ENCODE measurements at places on chromosomes 2 and 18.

GRCh38 chr2:143680885-143681405 lies 551.7 kb downstream of the ARHGAP15 start:
- no peak for DNase-seq

DNA sequence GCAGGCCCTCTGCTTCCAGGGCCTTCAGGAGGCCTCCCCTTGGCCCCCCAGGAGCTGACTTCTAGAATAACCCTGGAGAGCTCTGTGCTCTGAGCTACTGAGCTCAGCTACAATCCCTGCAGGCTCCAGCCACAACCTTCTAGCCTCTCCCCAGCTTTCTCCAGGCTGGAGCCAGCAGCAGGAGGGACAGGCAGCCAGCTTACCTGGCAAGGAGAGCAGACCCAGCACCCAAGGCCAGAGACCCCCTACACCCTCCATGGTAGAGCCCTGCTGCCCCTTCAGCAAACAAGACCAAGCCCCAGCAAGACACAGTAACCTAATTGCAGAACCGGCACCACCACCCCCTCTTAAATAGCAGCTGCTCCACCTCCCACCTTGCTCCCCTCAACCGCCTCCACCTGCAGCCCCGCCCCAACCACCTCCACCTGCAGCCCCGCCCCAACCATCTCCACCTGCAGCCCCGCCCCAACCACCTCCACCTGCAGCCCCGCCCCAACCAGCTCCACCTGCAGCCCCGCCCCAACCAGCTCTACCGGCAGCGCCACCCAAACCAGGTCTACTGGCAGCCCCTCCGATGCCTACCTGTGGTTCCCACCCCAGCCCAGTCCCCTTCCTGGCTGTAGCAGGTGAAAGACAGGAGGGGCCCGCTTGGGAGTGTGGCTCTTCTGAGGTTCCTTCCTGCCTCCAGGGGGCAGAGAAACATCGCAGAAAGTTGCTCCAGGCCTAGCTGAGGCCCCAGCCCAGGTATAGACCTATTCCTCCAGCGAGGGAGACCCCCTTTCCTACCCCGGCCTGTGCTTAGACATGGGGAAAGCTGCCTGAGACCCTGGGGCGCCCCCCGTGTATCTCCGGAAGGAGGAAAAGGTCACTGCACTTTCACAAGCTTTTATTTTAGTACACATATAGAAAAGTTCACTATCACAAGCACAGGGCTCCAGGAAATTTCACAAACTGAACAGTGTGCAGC lies at the start of gene ASTL:
Gene ASTL, minus strand, starts transcription at position 324 of the 967 bp plus-strand sequence. Its CDS starts 66 bp downstream, at position 258.
- peak; percentile 61 for DNase-seq

DNA sequence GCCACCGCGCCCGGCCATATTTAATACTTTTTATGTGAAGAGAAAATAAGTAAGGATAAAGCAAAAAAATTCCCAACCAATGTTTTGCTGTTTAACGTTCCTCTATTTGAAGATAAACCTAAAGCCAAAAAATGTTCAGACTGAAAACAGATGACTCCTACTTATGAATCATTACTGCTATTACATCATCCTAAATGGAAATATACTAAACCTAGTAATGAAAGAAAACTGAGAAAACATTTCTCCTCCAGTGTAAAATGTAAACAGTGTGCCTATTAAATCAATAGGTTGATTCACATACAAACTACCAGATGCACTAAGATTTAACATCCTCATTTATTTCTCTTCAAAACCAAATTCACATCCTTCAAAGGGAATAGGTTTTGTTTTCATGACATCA lies 43.5 kb downstream of the CWC22 start:
- DNase-seq = no peak

- no peak for DNase-seq
These were observed 181.5 kb downstream of the TCF4 start for GRCh38 chr18:55406451-55406991.

DNA sequence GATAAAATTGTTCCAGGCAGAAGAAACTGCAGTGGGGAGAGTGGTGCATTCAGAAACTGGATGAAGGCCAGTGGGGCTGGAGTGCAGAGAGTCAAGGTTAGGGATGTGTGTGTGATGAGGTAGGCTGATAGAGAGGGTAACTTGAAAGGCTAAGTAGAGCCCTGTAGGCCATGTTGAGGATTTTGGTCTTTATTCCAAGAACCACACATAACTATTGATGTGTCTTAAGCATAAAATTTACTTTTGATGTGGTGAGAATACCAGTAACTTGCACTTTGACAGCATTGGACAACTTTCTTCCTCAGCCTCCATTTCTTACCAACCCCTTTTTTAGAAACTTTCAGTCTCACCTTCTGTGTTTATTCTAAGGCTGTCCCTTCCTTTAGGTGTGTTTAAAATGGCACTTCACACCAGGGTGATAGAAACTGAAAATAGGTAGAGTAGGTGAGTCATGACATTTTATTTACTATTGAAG lies 22.6 kb downstream of the MTX2 start:
- DNase-seq = no peak

GRCh38 chr2:220433131-220433530 lies 805.7 kb downstream of the SLC4A3 start:
- DNase-seq = no peak

- DNase-seq = no peak
These were observed 64.2 kb downstream of the VRK2 start for GRCh38 chr2:58110765-58111164.

DNA sequence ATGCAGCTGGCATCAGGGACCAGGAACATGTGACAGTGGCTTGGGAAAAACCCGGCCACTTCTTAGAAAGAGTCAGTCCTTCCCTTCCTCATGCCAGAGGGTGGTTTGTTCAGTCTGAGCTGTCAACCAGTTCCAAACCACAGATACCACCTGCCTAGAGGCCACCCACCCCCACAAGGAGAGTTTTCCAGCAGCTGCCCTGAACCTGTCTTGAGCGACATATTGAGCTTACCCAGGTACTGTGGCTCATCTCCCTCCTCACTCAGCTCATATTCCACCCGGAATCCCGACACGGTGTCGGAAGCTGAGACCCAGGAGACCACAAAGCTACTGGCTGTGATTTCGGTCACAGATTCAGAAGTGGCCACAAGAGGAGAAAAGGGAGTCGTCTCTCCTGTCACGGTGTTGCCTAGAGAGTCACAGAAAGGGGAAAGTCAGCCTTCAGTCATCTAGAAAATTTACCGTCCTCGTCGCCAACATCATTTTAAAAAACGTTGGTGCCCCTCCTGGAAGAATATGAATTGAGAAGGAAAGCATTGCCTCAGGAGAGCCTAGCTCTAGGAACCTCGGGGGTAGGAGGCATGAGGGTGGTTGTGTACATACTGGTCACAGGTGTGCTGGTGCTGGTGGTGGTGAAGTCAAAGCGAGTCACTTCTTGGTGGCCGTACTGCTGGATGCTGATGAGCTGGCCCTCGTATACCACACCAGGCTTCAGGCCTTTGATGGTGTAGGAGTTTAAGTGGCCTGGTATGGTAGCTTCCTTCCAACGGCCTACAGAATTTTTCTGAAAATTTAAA lies 26.3 kb downstream of the FN1 start:
- DNase-seq = no peak

- no peak for DNase-seq
These were observed 44.7 kb downstream of the PID1 start for GRCh38 chr2:229226382-229226781.

DNA sequence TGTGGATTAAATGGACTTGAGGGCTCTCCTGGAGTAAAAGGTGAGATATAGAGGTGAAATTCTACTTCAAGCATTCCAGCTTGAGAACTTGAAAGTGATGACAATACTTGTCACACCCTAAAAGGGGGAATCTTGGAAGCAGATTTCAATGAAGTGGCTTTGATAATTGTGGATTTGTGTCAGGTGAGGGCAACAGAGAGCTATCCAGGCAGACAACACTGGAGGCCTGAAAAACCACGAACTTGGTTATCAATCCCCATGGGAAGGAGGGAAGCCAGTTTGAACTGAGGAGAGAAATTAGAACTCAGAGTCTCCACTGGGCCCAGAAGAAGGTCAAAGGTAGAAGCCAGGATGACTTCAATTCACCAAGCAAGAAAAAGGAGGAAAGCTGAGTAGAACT lies 263.9 kb downstream of the FIGN start:
- no peak for DNase-seq

DNA sequence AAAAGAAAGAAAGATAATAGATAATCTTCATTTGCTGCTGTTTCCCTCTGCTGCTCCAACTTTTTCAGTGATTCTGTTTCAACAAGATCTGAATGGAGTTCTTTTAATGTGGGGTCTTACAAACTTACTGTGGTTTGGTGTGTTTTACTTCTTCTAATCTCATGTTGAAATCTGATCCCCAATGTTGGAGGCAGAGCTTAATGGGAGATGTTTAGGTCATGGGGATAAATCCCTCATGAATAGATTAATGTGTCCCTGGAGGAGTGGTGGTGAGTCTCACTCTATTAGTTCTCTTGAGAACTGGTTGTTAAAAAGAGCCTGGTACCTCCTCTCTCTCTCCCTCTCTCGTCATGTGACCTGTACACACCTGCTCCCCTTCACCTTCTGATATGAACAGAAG lies 442.4 kb downstream of the EPHA4 start:
- no peak for DNase-seq

- DNase-seq = no peak
These were observed 4.3 kb downstream of the ATP6V1B1 start for GRCh38 chr2:70939839-70940580.

DNA sequence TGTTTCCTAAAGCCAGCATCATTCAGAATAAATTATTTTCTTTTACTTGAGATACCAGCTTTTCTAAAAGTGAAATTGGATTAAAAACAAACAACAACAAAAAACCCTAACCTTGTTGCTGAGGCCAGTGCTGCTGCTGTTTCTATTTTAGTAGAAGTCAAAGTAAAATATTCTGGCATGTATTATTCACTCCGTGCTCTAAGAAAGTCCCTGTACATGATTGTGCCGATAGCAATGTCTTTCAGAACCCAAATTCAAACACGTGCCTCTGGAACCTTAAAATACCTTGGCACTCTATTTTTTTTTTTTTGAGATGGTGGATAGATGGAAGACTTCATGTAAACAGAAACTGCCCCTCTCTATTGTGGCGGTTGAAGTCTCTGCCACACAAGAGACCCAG lies 43.7 kb downstream of the TANC1 start:
- DNase-seq = no peak

- no peak for DNase-seq
These were observed 15.4 kb downstream of the IL1B start for GRCh38 chr2:112821142-112821541.

DNA sequence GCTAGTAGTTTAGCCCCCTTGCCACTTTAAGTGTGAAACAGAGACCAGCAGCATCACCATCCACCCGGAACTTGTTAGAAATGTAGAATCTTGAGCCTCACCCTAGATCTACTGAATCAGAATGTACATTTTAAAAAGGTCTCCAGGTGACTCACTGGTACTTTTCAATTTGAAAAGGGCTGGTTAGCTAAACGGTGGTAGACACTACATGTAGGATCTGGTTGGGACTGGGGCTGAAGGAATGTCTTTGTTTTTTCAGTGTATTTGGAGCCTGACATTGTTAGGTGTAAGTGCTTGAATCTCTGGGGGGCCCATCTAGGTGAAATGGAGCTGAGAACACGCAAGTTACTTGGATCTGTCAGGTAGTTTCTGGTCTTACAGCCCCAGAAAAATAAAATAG lies 44.0 kb upstream of the XPO1 start:
- DNase-seq = no peak

DNA sequence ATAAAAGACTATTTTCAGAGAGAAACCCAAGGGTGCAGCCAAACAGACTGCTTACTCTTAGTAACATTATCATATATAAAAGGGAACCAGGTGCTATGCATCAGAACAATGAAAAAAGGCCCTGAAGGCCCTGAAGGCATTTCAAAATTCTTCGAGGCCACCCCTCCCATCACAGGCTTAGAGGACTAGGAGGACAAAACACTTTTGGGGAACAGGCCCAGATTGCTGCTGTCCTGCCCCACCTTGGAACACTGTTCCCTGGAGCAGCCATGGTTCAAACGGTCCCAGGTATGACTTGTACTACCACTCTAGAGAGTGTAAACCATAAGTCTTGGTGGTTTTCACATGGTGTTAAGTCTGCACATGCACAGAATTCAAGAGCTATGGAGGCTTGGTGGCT lies 2183.1 kb upstream of the CELF4 start:
- DNase-seq = no peak

- no peak for DNase-seq
These were observed 353.1 kb downstream of the IRS1 start for GRCh38 chr2:226446406-226447001.

GRCh38 chr18:58315041-58315440 lies 271.0 kb downstream of the NEDD4L start:
- no peak for DNase-seq

- no peak for DNase-seq
These were observed 14.6 kb upstream of the NT5C1B start for GRCh38 chr2:18603854-18604530.

DNA sequence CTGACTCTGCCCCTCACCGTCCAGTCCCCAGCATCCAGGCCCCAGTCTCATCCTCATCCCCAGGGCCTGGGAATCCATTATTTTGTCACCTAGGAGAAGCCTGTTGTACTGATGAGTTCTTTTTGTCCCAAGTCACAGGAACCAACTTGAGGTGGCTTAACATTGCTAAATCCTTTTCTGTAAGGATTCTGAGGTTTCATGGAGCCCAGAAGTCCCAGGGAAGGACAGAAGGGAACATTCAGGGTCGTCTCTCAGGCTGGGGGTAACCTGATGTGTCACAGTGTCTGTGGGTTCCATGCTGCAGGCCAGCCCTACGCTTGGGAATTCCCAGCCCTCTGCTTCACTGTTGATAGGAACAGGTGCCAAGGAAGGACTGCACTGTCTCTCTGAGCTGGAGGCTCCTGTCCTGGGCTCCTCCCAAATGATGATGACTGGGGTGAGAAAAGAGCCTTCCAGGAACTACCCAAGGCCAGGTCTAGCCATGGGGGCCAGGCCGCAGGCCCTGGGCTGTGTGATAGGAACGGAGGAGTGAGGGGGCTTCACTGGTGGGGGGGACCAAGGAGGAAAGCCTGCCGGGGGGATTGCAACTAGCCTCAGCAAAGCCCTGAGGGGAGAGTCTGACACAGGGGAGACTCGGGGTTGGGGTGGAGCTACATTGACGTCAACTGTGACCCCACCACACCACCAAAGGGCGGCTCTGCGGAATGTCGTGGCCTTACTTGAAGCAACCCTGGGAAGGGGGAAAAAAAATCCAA lies 145.7 kb downstream of the SMAD7 start:
- DNase-seq = no peak

- DNase-seq = no peak
These were observed 247.6 kb downstream of the RPRM start for GRCh38 chr2:153230977-153231376.

GRCh38 chr18:61854578-61855448 lies 38.0 kb downstream of the RNF152 start:
- DNase-seq = no peak

GRCh38 chr18:34742891-34743341 lies 32.8 kb downstream of the DTNA start:
- no peak for DNase-seq

DNA sequence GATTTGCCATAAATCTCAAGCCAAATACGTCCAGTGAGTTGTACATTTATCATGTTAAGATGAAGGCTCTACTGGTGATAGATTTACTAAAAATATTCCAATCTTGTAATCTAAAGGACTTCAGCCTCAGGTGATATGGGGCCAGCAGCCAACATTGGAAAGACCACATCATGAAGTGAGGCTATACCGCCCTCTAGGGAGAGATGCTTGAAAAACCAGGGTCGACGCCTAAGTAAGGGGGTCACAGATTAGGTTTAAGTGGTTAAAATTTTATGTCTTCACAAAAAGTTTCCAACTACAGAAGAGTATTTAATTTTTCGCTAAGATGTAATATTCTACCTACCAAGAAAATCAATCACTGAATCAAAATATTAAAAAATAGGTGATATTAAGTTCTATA lies 33.3 kb downstream of the DOCK10 start:
- DNase-seq = peak; percentile 12

GRCh38 chr2:26432859-26433258 lies 31.1 kb downstream of the DRC1 start:
- DNase-seq = no peak

Data from small intestine (tissue), 16 donors.